ENCODE measurements at places on chromosomes 13 and 19.

GRCh38 chr13:95237310-95237870 is 63.9 kb downstream of the ABCC4 start:
- no peak for DNase-seq

DNA sequence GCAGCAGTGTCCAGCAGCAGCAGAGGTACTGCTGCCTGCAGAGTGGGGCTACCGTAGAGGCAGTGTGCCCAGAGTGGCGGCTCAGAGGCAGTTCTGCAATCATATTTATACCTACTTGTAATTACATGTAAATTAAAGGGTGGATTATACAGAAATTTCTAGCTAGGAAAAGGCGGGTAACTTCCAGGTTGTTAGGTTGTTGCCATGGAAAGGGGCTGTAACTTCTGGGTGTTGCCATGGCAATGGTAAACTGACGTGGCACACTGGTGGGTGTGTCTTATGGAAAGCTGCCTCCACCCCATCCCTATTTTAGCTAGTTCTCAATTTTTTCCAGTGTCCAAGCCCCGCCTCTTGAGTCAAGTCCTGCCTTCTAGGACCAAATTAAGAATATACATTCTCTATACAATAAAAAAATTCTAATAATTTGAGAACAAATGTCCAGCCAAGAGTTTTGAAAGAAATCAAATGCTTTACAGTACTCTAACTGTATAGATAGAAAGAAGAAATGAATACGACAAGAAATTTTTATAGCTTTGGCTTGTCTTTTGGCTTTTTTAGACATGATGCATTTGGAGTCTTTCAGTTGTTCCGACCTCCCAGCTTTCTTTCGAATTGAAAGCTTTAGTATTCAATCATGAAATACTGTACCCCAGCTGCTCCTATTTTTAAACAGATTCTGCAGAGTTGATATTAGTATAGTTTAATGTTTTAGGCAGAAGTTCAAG is 816.6 kb downstream of the DIAPH3 start:
- no peak for DNase-seq

- DNase-seq, result peak; percentile 91
Measured at GRCh38 chr13:29543230-29544215, 52.0 kb downstream of the SLC7A1 start.

GRCh38 chr13:95245071-95245470 is 56.2 kb downstream of the ABCC4 start:
- DNase-seq, result peak; percentile 66

DNA sequence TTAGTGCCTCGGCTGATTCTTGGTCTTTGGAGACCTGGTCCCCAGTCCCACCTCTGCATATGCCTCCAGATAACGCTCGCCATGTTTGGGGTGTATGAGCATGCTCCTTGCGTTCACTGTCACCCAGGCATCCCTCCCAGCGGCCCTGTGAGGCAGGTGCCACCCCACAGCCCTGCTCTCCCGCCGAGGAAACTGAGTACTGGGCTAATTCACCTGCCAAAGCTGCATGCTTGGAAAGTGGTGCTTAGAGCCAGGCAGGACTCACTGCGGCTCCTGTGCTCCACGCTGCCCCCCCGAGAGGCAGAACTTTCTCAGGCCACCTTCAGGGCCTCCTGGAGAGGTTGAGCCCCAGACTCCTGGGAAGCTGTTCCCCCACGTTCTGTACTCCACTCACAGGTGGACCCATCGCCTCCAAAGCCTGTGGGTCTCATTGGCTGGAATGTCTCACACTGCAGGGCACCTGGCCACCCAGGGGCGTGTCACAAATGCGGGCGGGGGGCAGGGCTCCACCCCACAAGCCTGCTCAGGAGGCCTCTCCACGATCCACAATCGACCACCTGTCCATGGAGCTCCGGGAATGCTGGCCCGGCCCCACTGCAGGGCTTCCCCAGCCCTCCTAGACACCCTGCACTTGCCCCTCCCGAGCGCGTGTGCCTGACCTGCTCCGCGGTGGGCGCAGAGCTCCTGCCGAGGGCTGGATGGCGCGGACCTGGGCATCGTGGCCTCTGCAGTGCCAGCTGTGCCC is 64.6 kb downstream of the ATP11A start:
- DNase-seq, result no peak

GRCh38 chr13:51635137-51635878 is 51.0 kb downstream of the WDFY2 start:
- no peak for DNase-seq
